ENCODE measurements at places on chromosomes 11 and 22. TPM values are rescaled to one million over a fixed set of nuclear protein-coding genes. Genes with fewer than 3 reads are reported as not detected.

- no peak for DNase-seq
Observed at GRCh38 chr22:32557444-32557843, 82.8 kb downstream of the FBXO7 start.

- no peak for DNase-seq
Observed at GRCh38 chr11:76978239-76978638, 56.0 kb upstream of the B3GNT6 start.

DNA sequence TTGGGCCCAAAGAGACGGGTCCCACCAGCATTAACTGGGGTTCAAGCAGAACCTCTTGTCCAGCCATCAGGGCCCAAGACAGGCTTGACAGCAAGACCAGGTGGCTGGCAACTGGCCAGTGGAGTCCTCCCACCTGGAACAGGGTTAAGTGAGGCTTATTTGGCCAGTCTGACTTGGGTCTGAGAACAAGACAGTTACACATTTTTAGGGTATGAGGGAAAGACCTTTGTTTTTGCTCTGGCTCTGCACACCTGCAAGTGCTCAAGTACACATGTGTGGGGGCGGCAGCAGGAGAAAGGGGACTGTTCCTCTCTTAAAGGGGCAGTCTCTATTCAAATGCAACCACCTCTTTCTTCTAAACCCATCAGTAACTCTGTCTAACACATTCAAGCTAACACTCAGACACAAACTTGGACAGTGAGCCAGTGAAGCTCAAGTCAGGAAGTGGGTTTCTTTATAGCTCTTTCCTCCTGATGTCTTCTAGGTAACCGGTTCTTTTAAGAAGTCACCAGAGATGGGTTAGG lies 116.2 kb downstream of the ETS1 start:
- no peak for DNase-seq

DNA sequence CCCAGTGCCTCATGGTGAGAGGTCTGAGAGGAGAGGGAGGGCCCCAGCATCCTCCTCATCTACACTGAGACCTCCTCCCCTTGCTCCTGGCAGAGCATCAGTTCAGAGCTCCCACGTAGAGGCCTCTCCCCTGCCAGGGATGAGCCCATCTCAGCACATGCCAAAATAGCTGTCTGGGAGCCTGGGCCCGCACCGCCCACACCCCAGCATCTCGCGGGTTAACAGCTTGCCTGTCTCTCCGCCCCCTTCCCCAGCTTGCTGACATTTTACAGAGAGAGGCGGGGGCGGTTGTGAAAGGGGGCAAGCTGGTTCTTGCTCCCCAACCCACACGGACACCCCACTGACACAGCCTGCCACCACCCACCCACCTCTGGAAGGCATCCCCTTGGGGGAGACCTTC lies 6.4 kb downstream of the DGKZ start:
- DNase-seq, result no peak

- no peak for DNase-seq
Observed at GRCh38 chr11:111512296-111513239, at the start of gene BTG4. Gene BTG4 (minus strand): TSS chr11:111512386. CDS start chr11:111498776, 13,610 bp downstream.

DNA sequence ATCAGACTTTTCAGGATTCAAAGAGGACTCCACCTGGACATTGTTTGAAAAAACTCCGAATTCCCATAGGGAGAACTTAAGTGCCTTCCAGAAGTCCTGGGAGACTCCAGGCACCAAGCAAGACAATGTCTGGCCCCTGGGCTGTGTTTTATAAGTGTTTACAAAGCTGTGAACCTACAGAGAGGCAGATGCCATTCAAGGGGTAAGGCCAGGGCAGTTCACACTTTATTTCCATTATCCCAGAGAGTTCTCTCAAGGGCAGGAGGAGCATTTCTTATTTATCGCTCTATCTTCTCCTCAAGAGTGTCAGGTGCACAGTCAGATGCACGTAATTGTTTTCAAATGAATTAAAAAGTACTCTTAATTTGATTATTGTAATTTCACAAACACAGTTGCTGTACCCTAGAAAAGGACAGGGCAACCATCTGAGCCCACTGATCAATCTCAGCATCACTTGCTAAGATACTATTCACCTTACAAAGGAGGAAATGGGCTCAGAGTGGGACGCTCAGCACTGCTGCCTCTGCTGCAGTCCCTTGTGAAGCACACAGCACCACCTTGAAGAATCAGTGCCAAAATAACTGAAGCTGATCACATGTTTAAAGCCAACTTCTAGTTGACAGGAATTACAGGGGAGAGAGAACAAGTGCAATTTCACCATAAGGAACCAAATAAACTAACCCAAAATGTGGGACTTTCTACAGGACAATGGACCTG lies 35.0 kb downstream of the RASSF10 start:
- DNase-seq, result no peak

- peak; percentile 74 for DNase-seq
Observed at GRCh38 chr22:45553351-45554039, 50.8 kb downstream of the FBLN1 start.

GRCh38 chr11:44574610-44575287 lies 9.3 kb downstream of the CD82 start:
- DNase-seq, result no peak

- DNase-seq, result no peak
Observed at GRCh38 chr22:39809772-39810557, 83.6 kb downstream of the ENTHD1 start.

DNA sequence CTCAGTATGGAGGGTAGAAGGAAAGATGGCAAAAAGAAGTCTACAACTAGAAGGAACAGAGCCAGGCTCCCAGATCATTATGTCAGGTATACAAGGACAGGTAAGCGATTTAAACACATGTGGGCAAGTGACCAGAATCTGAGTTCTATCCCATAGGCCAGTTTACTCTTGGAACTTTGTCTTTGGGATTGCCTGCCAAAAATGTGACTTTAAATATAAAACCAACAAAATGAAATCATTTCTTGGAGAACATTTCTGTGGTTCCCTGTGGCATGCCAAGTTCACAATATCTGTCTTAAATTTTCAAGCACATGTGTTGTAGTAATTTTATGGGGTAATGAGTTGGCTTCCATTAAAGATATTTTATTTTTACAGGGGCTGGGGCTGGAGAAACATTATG lies 141.0 kb downstream of the SLC17A6 start:
- DNase-seq, result no peak

The RASGRP2 gene
- 4.0 TPM for total RNA-seq

The GGTLC3 gene
- total RNA-seq, result not detected

The APOA4 gene
- total RNA-seq, result 1.8 TPM

Measured in Caco-2 (cell line).